ENCODE measurements at places on chromosomes 6 and 20.

GRCh38 chr6:127341471-127342202 lies 1.8 kb downstream of the ECHDC1 start:
- peak overlapping the region; percentile 54 for H3K4me3 ChIP-seq
- H3K4me1 ChIP-seq = peaks cover 52% of the 10 kb centered on the region
- H3K27me3 ChIP-seq = no peaks in the 10 kb centered on the region
- no peaks in the 10 kb centered on the region for H3K36me3 ChIP-seq
- no peak overlapping the region for H3K27ac ChIP-seq

- H3K27ac ChIP-seq = no peak overlapping the region
- no peak for DNase-seq
- H3K27me3 ChIP-seq = no peaks in the 10 kb centered on the region
- H3K4me1 ChIP-seq = no peaks in the 10 kb centered on the region
- no peaks in the 10 kb centered on the region for H3K36me3 ChIP-seq
- H3K4me3 ChIP-seq = no peak overlapping the region
Measured at GRCh38 chr6:136371959-136372358, 82.3 kb upstream of the BCLAF1 start.

GRCh38 chr20:4130404-4131189 lies 115.2 kb upstream of the RNF24 start:
- H3K4me1 ChIP-seq = no peaks in the 10 kb centered on the region
- no peak overlapping the region for H3K4me3 ChIP-seq
- no peak for DNase-seq

DNA sequence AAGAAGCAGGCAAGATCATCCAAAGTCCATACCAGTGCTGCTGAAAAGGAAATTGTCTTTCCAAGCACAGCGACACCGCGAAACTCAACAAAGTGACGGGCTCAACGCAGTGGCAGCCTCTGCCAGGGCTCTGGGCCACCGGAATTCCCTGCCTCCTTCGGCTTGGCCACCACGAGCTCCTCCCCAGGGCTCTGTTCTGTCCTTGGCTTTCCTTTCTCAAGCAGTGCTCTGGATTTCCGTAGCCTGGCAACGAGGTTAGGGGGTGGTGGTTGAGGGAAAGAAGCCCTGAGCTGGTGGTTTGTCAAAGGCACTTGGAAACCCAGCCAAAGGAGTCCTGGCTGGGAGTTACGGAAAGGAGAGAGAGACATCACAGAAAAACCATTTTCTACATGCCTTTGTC lies 31.2 kb downstream of the PRR18 start:
- H3K4me3 ChIP-seq = no peak overlapping the region
- no peaks in the 10 kb centered on the region for H3K27me3 ChIP-seq
- H3K36me3 ChIP-seq = no peaks in the 10 kb centered on the region
- H3K4me1 ChIP-seq = no peaks in the 10 kb centered on the region
- H3K27ac ChIP-seq = no peak overlapping the region
- DNase-seq = no peak
